ENCODE measurements at places on chromosomes 7 and 10.

- DNase-seq: no peak
Measured at GRCh38 chr10:93656155-93656554, 43.8 kb downstream of the PDE6C start.

DNA sequence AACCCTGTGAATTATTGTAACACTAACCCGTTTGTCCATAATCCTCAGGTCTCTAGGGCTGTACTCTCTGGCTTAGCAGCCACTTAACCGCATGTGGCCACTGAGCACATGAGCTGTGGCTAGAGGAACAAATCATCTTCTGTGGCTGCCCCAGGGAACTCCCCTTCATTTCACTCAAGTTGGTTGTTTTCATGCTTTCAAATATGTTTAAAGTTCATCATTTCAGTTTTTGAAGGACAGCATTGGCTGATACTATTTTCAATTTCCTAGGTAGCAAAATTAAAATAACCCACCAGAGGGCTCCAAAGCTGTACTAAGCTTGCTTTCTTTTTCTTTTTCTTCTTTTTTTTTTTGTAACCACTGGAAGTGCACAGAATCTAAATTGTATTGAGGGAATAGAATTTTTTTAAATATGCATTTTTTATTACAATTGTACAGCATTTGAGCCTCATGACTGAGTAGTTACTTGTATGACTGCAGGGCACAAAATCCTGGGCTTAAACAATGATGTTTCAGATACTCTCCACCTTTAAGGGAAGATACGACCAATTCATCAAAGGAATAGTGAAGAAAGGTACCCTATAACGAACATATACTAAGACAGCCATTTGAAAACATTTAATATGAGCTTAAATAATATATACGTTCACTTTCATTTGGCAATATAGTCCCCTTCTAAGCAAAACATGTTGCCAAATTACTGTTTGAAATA, 38.6 kb downstream of the MRC1 start:
- DNase-seq: no peak

- DNase-seq: no peak
Measured at GRCh38 chr10:3926675-3927525, 141.9 kb upstream of the KLF6 start.

GRCh38 chr7:27409776-27410175, 167.2 kb downstream of the EVX1 start:
- DNase-seq: no peak

DNA sequence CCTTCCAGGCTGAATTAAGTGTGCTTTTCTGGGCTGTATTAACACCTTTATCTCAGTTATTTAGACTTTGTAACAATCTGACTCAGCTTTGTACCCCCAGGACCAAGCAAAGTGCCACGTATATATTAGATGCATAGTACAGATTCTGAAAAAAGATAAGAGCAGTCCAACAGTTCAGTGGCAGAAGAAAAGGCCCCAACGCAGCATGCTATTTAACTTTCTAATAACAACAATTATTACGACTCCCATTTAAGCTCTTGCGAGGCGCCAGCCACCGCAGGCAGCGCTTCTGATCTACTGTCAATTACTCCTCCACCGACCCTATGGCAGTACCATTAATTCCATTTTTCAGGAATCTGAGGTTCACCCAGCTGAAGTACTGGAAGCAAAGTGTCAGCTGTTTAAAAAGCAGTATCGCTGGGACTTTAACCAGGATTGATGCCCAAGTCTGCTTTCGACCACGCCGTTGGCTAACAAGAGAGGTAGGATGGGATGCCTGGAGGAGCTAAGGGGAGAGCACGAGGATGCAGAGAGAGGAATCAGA, 638 bp downstream of the LIPA start:
- no peak for DNase-seq

GRCh38 chr10:22317076-22317370, 835 bp downstream of the COMMD3 start:
- DNase-seq: no peak

GRCh38 chr10:30846710-30847109, 185.0 kb downstream of the ZNF438 start:
- DNase-seq: no peak

DNA sequence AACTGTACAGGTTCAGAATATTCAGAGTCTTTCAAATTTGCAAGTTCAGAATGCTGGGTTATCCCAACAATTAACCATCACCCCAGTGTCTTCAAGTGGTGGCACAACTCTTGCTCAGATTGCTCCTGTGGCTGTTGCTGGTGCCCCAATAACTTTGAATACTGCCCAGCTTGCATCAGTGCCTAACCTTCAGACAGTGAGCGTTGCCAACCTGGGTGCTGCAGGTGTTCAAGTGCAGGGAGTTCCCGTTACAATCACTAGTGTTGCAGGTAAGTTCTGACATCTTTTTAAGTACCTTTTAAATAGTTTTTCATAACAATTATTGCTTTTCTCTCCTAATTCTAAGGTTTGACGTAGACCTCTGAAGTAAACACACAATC, 2.7 kb downstream of the SP4 start:
- DNase-seq: no peak

All from femur (tissue), 1 donor.